ENCODE measurements at places on chromosomes 5 and 9.

DNA sequence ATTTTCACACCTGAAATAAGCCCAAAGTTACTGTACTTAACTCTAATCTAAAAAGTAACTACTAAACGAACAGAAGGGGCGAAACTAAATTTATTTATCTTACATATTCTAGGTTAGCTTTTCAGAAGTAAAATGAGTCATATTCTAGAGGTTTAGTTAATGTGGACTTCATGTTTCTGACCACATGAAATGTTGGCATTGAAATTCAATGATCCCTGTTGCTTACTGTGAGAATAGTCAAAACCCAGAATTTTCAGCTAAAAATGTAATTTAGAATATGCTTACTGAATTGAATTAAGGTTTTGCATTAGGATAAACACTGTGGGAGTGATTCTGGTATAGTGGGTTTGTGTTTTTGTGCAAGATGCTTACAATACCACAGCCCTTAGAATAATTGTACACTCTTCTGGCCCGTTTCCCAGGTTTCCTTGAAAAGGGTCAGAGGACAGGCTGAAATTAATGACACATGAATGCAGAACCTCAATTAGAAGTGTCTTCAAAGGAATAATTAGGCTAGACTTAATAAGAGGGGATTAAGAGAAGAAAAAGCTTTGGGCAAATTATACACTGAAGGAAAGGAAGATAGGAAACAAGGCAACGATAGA, 1.4 kb upstream of the SNX18 start:
- no peak for DNase-seq

- no peak for DNase-seq
Observed at GRCh38 chr5:172630482-172630881, 10.6 kb upstream of the NEURL1B start.

GRCh38 chr5:136076881-136077445, 48.2 kb downstream of the TGFBI start:
- DNase-seq = no peak

GRCh38 chr5:147519380-147519779, 9.5 kb upstream of the DPYSL3 start:
- no peak for DNase-seq

DNA sequence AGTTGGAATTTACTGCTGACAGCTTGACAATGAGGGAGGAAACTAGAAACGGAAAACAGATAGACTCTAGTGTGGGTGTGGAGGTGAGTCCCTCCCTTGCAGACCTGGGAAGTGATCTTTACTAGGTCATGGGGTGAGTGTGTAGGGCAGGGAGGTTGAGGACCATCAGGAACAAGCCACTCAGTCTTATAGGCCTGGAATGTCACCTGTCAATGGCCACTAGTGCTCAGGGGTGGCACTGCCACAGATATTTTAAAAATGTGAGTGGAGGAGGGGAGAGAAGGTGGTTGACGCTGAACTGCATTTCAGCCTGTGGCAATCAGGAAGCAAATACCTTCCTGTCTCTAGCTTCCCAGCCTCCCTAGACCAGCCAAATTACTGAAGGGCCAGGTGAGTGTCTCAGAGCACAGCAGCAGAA, 9.0 kb downstream of the OR2S2 start:
- DNase-seq = no peak

DNA sequence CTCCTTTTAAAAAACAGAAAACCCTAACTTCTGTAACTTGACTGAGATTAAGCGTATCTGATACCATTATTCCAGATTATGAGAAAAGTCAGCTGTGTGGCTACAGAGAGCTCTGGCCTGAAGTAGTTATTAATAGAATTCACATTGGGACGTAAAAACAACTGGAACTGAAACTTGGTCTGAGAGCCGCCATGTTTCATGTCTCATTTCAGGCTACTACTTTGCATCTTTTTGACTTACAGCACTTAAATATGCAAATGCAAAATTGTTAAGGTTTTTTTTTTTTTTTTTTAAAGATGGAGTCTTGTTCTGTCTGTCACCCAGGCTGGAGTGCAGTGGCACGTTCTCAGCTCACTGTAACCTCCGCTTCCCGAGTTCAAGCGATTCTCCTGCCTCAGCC, 25.2 kb downstream of the MAP3K1 start:
- DNase-seq = no peak

- no peak for DNase-seq
Observed at GRCh38 chr9:94445863-94446262, 109.0 kb upstream of the PCAT7 start.

GRCh38 chr9:127968700-127969383, 11.9 kb downstream of the EEIG1 start:
- DNase-seq = no peak

DNA sequence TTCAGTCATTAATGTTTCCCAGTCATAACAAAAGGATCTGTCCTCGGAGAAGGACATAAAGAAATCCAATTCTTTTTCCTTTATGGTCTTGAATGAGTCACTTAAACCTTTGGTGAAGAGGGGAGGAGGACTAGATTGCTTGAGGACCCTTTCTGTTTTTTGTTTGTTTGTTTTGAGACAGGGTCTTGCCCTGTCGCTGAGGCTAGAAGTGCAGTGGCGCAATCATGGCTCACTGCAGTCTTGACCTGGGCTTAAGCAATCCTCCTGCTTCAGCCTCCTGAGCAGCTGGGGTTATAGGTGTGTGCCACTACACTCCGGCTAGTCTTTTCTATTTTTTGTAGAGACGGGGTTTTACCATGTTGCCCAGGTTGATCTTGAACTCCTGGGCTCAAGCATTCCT, 12.3 kb downstream of the TIGD6 start:
- no peak for DNase-seq

DNA sequence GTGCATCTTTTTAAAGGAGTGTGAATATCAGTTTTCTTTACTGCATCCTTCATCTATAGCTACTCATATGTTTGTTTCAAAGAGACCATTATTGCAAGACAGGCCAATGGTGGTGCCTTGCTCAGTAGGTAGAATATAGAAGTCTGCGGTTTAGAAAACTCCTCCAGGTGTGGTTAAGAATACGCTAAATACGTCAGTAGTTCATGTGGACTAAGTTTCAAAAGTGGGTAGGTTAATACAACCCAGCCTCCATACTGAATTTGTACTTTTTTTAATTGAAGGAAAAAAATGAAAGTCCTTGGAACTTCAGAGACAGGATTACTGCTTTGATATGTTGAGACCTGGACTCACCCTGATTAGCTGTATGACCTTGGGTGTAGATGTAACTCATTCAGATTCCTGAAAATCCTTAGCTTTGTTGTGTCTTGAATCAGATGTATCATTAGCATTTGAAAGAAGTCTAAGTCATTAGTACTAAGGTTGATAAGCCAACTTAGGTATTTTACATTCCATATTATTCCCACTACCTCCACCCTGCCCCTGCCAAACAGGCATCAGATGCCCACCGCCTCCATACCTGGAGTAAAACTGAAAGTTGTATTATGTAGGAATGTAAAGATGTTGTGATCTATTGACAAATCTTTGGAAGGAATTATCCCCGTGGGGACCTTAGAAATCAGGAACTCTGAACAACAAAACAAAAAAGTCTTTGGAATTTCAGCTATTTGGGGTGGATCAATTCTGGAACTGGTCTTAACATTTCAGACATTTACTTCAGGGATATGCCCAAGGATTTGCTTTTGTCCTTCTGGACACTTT, 6.1 kb downstream of the BASP1 start:
- DNase-seq = no peak

DNA sequence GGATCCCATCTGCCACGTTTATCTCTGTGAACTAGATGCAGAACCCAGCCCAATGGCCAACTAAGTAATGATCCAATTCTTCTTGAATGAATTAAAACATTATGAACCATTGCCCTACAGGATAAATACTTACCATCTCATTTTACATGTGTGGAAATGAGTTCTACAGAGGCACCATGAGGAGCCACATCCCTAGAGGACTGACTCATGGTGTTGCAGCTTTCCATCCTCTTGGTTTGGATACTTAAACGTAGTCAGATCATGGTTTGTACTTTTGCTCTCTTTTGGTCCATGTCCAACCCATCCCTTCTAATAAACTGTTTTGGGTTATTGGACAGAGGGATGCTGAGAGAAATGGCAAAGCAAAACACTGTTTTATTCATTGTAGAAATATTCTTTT, 484.8 kb downstream of the EBF1 start:
- DNase-seq = no peak

DNA sequence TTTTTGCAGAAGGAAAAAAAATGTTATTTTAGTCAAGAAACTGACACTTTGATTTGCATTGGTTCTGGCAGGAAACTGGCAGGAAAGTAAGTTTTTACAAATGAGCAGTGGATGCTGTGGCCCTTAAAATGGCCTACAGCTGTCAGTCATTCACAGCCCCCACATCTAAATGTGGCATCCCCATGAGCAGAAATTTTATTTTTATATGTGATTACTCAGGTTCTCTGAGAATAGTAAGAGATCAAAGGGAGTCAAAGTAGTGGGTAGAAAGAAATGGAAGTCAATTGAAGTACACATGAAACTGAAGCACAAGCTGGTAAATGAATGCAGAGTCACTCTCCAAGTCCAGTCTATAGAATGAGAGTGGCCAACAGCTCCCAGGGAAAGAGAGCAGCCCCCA, 80.3 kb downstream of the ENC1 start:
- DNase-seq = no peak

GRCh38 chr5:94396687-94397086, 221.7 kb downstream of the KIAA0825 start:
- DNase-seq = no peak

DNA sequence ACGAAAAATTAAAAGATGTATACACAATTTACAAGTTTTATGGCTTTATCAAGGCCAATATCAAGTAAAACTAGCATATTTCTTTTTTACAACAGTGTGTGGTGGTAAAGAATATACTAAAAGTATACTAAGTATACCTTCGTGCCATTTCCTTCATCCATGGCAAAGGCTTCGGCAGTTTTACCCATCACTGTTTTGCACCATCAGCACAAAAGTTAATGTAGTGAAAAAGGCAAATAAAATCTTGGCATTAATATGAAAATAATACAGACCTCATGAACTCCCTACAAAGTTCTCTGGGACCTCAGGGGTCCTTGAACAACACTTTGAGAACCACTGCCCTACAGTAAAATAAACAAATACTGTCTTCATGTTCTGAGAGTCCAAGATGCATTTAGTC, 312.3 kb upstream of the NREP start:
- DNase-seq = no peak

- DNase-seq = no peak
Observed at GRCh38 chr5:38045446-38045845, 205.6 kb upstream of the GDNF start.

- no peak for DNase-seq
Observed at GRCh38 chr5:95283022-95283615, 1.8 kb downstream of the MCTP1 start.

DNA sequence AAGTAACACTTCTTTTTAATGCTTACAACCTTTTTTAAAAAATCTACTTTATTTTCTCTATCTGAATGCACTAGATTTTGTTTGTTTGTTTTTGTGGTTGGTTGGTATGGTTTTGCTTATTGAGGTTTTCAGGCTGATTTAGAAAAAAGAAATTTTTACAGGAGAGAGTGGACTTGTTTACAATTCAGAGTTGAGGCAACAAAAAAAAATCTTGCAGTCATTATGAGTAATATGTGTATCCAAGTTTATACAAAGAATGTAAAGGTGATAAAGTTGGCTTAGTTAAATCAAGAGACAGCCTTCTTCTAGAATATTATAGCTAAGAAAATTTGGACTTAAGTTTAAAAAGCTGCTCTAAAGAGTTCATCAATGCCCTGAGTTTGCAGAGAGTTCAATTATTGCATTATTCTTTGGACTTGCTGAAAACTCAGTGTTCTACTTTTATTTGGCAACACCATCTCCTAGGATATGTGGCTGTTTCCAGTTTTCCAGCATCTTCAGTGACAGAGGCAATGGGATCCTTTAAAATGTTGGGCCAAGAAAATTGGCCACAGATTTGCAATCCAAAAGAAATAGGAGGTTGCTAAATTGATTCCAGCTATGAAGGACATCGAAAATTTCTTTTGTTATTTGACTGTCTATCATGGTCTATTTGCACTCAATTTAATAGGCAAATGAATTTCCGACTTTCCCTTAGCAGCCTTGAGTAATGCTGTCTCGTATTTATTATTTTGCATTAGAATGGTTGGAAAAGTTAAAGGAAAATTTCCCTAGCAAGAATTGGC, 10.7 kb downstream of the STK32A start:
- no peak for DNase-seq

DNA sequence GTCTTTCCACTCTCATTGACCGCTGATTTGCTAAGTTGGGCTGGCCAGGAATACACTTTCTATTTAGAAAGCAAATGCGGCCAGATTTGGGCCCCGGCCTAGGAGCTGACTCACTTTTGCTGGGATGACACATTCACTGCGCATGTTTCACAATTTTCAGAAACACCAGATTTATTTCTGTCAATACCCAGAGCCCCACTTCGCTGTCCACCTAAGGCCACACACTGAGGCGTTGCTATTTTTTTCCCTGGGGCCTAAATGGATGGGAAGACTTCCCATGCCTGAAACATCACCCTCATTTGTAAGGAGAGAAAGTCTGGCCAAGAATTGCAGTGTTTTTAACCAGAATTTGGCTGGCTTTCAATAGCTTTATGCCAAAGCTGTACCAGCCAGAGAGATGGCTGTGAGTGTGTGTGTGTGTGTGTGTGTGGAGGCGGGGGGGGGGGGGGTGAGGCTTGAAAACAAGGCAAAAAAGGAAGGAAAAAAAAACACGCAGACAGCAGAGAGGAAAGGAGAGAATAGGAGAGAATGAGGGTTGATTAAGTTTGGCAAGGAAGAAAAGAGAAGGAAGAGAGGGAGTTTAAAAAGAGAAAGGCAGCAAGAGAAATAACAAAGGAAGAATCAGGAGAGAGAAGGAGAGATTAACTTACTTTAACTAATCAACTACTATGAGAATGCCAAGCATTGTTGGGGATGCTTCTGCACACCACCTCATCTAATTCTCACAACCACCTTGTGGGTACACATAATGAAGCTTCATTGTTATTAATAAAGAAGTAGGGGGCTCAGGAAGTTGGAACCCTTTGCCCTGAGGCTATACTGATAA, 261.4 kb upstream of the KLF4 start:
- peak; percentile 24 for DNase-seq

DNA sequence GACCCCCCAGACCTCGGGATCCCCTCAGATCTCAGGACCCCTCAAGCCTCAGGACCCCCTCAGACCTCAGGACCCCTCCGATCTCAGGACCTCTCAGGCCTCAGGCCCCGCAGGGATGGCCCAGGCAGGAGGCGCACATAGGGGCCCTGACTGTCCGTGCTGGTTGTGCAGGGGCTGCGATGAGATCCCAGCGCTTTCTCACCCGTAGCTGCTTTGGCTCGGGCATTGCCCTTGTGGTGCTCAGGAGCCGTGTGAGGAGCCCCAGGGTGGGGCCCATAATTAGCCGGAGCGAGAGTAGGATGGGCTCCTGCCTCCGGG, 680 bp upstream of the LPCAT1 start:
- DNase-seq = no peak

DNA sequence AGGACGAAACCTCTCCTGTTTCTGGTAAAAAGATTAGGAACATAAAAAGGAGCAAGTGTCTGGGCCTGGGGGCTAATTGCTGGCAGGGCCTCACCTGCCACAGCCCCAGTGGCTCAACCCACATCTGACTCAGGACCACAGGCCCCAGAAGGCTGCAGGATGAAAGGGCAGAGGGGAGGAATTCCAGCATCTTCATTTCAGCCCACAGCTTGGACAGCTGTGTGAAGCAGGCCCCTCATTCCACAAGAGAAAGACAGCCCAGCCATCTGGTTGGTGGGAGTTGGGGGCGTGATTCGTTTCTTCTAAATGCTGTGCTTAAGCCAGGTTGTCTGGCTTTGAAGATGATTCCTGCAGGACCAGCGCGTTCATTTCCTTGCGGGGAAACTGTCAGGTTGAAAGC, 29.1 kb downstream of the NKX2-5 start:
- no peak for DNase-seq

GRCh38 chr5:58927181-58927580, 344.3 kb downstream of the RAB3C start:
- no peak for DNase-seq

All from NCI-H1694 treated with DMSO at 0.1 percent for 48 hours (cell line).